ENCODE measurements at places on chromosomes 1 and 21.

GRCh38 chr21:34365809-34366208, 2.0 kb downstream of the KCNE2 start:
- DNase-seq: no peak

DNA sequence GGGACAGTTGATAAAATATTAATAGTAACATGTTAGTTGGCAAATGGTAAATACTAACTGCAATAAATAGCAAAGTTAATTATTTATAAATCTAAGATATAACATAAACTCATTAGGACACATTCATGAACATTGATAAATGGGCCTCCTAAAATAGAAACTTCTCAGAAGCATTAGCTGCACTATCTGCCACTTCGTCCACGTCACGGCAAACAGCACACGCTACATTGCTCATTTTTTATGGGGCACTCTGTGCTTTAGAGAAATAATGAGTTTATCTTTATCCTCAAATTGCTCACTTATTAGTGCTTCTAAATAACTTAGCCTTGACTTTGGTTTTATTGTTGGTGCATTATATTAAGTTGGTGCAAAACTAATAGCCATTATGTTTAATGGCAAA, 16.3 kb upstream of the HPCAL4 start:
- DNase-seq: no peak

GRCh38 chr21:14918527-14918926, 146.3 kb downstream of the NRIP1 start:
- no peak for DNase-seq

DNA sequence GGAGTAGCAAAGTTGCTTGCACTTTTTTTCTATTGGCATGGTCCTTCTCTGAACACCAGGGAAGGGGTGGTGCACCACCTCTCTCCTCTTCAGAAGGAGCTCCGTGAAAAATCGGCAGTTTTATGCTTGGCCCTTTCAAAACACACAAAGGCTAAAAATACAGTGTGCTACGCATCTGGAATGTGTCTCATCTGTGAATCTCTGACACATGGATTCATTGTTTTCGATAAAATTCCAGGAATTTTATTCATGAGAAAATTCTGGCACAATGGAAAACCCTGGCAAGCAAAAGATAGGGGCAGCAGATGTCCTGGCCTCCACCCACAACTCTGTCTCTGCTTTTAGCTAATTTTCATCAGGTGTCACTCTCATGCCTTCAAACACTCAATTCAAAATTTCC, 42.9 kb downstream of the ERG start:
- DNase-seq: no peak

- no peak for DNase-seq
These were observed 23.3 kb upstream of the ST6GALNAC5 start for GRCh38 chr1:76843821-76844464.

DNA sequence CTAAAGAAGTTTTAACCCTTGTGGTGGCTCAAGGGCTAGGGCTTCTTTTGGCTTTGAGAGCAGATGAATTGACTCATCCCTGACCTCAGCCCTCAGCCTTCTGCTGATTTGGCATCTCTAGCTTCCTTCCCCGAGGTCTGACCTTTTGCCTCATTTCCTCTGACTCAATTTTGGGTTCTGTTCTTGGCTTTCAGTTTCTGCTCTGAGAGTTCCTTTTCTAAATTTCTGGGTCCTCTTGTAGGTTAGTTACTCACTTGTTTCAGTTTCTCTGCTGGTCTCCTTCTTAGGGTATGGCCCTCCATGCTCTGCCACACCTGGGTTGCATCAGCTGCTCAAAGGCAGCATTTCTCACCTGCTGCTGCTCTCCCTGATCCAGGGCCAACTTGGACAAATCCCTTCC, 19.4 kb downstream of the PDE4B start:
- DNase-seq: peak; percentile 92

- DNase-seq: no peak
These were observed 22.1 kb downstream of the PTPRF start for GRCh38 chr1:43552813-43553212.

DNA sequence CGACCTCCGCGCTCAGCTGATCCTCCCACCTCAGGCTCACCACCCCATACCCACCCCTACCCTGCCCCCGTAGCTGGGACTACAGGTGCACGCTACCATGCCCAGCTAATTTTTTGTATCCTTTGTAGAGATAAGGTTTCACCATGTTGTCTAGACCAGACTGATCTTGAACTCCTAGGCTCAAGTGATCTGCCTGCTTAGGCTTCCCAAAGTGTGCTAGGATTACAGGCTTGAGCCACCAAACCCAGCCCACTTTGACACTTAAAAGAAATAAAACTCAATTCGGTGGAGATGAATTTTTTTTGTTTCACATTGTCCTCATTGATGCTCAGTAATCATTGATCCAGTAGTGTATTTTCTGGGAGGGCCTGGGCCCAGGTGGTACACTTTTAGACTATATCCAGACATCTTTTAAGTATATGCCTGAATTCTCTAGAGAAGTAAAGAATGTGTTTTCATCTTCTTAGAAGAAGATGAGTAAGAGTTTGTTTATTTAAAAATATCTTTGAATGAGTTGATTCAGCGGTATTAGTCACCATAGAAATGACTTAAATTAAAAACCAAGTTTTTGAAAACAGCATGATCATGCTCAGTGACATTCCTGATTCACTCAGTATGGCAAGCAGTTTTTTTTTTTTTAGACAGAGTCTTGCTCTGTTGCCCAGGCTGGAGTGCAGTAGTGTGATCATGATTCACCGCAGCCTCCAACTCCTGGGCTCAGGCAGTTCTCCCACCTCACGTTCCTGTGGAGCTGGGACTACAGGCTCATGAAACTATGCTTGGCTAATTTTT, 57.8 kb downstream of the EPB41 start:
- peak; percentile 6 for DNase-seq

GRCh38 chr1:235050911-235051360, 77.7 kb downstream of the TOMM20 start:
- no peak for DNase-seq

GRCh38 chr1:212413902-212414327, 771 bp downstream of the PACC1 start:
- peak; percentile 18 for DNase-seq

GRCh38 chr1:202835548-202836072, 24.9 kb downstream of the PCAT6 start:
- no peak for DNase-seq

DNA sequence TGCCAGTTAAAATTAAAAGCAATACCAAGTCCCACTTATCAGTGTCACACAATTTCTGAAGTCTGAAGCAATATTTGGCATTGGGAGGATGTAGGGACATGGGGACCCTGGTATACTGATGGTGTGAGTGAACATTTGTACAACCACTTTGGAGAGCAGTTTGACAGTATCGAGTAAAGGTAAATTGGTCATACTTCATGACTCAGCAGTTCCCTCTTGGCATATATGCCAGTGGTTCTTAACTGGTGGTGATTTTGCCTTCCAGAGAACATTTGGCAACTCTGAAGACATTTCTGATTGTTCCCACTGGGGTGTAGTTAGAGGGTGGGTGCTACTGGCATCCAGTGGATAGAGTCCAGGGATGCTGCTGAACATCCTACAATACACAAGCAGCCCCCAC, 19.7 kb downstream of the FMOD start:
- no peak for DNase-seq

- DNase-seq: no peak
These were observed 10.0 kb upstream of the IRF6 start for GRCh38 chr1:209815931-209816341.

DNA sequence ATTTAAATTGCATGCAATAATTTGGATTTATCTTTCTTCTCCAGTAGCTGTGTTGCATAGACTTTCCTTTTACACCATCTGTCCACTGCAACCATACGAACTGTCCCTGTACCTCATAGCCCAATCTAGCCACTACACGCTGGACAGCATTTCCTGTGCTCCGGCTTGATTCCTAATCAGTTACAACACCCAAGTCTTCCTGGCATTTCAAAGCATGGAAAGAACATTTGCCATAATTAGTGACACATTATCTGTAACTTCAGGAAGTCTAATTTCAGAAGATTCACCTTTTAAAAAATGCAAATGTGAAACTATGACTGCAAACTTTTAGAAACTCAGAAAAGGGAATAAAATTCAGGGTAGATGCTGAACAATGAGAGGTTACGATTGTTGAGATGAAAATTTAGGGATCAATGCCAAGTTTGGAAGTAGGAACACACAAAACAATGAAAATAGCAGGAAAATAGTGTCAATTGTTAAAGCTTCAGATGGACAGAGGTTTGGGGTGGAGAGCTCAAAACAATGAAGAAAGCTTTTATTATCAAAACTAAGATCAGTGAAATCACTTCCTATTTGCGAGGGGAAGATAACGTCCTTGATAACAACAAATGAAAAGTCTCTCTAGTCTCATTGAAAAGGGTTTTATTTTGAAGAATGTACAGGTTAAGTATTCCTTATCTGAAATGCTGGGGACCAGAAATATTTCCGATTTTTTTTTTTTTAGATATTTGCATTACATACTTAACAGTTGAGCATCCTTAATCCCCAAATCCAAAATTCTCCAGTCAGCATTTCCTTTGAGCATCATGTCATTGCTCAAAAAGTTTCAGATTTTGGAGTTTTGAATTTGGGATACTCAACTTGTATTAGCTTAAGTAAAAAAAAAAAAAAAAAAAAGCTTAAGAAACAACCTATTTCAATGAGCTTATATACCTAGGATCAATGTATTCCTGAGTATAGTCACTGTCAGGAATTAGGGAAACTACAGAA, 107.3 kb downstream of the FNBP1L start:
- no peak for DNase-seq

- DNase-seq: peak; percentile 18
These were observed 81.8 kb downstream of the CDC7 start for GRCh38 chr1:91582431-91582921.

- peak; percentile 17 for DNase-seq
These were observed 126.7 kb downstream of the NR5A2 start for GRCh38 chr1:200154069-200154767.

GRCh38 chr1:45640293-45640692, 16.4 kb upstream of the CCDC17 start:
- DNase-seq: no peak

GRCh38 chr1:76793594-76793993, 73.7 kb upstream of the ST6GALNAC5 start:
- no peak for DNase-seq

GRCh38 chr1:42186152-42186551, 21.6 kb upstream of the GUCA2A start:
- DNase-seq: no peak

GRCh38 chr1:51058858-51059257, 43.2 kb upstream of the C1orf185 start:
- DNase-seq: no peak

GRCh38 chr1:40657046-40657445, 8.4 kb downstream of the RIMS3 start:
- no peak for DNase-seq

DNA sequence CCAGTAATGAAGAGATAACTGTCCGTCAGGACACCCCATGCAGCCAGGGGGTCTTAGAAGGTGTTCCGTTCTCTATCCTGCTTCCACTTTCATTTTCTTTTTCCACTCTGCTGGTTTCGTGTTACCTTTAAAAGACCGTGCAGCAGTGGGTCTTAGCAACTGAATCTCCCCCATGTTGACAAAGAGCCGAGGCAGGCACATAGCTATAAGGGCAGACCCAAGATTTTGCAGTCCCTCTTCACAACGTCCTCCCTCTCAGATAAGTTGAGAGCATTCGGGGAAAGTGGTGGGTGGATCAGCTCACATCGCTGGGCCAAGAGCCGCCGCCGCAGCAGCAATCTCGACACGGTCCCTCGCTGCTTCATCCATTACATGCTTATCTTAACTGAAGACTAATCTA, 355.5 kb downstream of the LMO4 start:
- DNase-seq: no peak

GRCh38 chr1:162930976-162931560, 70.1 kb upstream of the CCDC190 start:
- DNase-seq: no peak

DNA sequence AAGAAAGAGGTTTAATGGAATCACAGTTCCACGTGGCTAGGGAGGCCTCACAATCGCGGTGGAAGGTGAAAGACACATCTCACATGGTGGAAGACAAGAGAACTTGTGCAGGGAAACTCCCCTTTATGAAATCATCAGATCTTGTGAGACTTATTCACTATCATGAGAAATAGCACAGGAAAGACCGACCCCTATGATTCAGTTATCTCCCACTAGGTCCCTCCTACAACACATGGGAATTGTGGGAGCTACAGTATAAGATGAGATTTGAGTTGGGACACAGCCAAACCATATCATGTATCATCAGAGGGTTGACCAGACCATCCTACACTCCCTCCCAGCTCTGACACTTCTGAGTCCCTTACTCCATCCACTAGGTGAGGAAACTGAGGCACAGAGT, 143.9 kb upstream of the KLHDC7A start:
- no peak for DNase-seq

- DNase-seq: no peak
These were observed 1.5 kb upstream of the HSPA13 start for GRCh38 chr21:14384453-14384852.

DNA sequence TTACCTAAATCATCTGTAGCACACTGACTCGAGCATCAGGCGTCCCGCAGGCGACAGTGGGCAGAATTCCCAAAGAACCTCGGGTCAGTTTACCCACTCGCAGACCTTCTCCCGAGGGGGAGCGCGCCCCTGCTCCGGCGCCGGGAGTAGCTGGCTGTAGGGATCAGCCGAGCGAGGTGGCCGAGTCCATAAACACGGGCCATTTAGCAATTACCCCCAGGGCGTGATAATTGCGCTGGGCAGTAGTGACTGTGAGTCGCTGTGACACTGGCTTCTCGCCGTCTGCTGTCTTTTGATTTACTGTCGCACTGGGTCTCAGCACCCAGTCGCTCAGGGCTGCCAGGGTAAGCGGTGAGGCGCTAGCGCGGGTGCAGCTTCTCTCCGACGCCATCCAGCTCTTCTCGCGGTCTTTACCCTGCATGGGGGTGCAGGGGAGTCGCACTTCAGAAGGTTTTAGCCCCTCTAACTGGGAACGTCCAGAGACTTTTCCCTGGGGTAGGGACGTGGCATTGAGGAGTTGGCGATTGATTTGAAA, 16.2 kb downstream of the HLX start:
- DNase-seq: no peak

GRCh38 chr1:100100202-100100601, 32.5 kb downstream of the SASS6 start:
- no peak for DNase-seq

GRCh38 chr1:241799416-241799815, 48.6 kb upstream of the EXO1 start:
- DNase-seq: no peak

GRCh38 chr1:76290271-76290670, 215.7 kb downstream of the ST6GALNAC3 start:
- no peak for DNase-seq

DNA sequence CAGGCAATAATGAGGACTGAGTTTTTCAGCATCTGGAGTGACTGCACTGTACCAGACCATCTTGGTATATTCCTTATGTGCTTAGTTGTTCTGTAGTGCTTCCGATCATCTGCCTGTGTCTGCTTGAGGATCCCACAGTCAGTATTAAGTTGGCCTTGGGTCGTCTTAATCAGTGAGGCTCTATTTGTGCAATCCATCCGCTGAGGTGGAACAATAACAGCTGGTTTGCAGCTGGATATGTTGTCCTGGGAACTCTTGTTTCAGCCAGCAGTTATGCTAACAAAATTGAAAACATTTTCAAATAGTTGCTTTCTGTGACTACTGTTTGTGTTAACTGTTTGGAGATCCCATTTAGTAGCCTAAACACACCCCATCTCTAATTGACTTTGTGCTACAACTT, 73.7 kb downstream of the LAMC1 start:
- no peak for DNase-seq
